ENCODE measurements at places on chromosomes 2 and 18. TPM values are rescaled to one million over a fixed set of nuclear protein-coding genes. Genes with fewer than 3 reads are reported as not detected.

- no peak for DNase-seq
Observed at GRCh38 chr2:239467956-239468490, 67.2 kb upstream of the HDAC4 start.

- no peak for DNase-seq
Observed at GRCh38 chr2:237910576-237911362, 51.3 kb downstream of the RAMP1 start.

GRCh38 chr2:207110715-207111114 is 55.0 kb downstream of the KLF7 start:
- DNase-seq = no peak

DNA sequence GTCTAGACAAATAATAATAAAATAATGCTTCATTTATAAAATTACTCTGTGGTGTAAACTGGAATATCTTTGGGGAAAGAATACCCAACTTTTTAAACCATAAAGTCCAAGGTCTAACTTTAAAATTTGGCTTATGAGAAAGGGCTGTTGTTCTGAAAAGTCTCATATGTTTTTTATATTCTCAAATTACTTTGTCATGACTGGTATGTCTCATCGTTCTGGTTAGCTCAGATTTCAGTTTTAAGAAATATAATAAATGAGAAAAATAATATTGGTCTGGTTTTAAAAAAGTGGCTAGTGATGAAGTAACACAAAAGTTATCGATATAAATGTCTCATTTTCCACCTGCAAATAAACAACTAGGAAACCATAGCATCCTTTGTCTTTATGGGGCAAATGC is 1658.1 kb downstream of the LRP1B start:
- DNase-seq = no peak

Gene ZNF521
- 39.2 TPM for polyA plus RNA-seq

- no peak for DNase-seq
Observed at GRCh38 chr2:10019174-10019573, 24.2 kb upstream of the KLF11 start.

Gene NEB
- 23.5 TPM for polyA plus RNA-seq

DNA sequence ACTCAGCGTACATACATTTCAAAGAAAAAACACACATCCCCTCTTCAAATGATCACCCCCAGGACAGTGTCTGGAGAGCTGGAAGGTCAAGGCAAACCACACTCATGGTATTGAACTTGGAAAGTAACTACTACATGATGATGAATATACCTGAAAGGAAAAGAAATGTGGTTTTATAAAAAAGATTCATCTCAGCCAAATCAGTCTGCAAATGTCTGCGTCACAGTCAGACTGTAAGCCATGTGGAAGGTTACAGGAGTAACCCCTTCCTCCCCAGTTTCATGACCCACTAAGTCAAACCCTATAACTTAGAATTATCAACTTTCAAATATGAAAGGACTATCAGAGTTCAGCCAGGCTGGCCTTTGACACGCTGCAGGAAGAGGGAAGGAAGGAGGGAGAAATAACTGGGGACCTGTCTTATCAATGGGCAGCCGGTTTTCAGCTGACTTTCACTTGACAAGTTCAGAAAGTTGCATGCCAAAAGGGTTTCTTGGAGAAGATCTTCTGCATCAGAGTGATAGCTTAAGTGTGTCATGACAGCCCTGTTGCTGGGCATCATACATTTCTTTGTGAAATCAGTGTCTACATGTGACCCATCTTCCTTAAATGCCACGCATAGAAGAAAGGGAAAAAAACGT is 7.0 kb upstream of the BMP10 start:
- DNase-seq = no peak

Gene ACP1
- 158 TPM for polyA plus RNA-seq

DNA sequence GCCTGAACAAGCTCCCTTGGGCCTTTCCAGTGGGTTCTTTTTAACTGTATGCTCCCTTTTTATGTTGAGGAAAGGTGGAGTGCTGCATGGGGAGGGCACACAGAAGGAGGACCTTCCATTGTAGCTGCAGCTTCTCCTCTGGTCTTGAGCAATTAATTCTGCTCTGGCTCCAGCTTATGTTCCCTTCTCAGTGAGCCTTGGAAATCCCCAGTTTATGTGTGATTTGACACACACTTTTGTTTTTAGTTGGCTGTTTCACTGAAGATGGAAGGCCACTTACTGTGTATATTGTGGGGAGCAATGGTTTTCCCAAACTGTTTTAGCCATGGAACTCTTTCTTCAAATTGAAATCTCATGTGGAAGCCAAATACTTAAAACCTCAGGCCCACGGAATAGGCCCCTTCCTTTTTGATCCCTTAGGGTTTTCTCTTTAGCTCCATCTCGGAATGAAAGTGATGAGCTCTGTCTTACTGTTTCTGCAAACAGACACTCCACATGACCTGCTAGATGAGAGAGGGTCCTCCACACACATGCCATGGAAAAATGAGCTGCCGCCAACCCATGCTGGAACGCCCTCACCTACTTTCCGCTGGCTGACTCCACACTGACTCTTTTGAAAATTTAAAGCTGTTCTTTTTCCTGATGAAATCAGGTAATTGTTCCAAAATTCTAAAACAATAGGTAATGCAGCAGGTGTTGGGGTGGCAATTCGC is 280.9 kb upstream of the SIX2 start:
- no peak for DNase-seq

Gene ITPRIPL1
- polyA plus RNA-seq = 4.7 TPM

DNA sequence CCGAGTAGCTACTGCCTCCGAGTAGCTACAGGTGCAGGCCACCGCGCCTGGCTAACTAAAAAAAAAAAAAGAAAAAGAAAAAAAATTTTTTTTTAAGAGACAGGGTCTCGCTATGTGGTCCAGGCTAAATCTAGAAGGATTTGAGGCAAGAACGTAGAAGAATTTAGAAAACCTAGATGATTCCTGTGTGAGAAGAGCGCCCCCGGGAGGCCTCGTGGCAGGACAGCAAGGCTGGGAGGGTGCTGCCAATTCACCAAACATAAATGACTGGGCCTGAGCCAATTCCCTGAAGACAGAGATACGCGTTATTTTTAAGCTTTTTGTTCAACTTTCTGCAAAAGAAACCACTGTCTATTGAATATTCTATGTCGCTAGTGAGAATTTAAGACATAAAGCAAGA is 90.1 kb upstream of the TGFA start:
- no peak for DNase-seq

Gene RBM44
- polyA plus RNA-seq = 0.70 TPM

DNA sequence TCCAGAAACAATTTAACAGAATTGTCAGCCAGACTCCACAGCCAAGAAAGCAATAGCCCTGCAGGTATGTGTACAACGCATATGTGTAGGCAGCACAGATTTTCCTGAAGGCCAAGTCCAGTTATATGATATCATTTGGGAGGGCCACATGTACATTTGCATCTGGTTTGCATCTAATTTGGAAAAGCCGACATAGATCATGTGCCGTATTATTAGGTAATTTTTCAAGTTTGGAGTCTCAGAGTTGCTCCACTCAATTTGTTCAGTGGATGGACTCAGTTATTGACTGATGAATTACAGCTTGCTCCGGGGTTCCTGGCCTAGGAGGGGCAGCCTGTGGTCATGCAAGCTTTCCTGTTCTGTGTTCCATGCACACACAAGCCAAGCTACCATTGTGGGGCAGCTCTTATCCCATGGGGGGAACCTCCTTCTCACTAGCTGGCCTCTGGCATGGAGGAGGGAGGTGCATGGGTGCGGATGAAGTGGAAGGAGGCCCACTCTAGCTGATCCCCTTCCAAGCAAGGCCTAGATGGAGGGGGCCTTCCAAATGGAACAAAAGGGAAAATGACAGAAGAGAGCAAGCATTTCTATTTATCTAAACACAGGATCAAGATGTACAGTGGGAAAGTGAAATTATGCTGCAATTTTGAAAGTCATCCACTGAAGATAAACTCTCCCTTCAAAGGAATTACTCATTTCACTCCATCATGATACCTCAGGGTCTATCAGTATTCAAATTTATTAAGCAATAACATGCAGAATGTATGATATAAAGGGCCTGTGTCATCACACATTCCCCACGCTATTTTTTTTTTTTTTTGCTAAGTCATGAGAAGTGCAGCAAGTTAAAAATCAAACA is 202.6 kb upstream of the SMAD2 start:
- no peak for DNase-seq

- peak; percentile 20 for DNase-seq
Observed at GRCh38 chr2:207768168-207768865, 1.4 kb downstream of the FZD5 start.

Gene ATG9A
- 46.3 TPM for polyA plus RNA-seq

GRCh38 chr18:73897517-73897916 is 250.1 kb downstream of the FBXO15 start:
- no peak for DNase-seq

- DNase-seq = no peak
Observed at GRCh38 chr2:205882806-205883425, 200.6 kb downstream of the NRP2 start.

GRCh38 chr2:173264603-173265366 is 89.9 kb upstream of the CDCA7 start:
- DNase-seq = peak; percentile 20

DNA sequence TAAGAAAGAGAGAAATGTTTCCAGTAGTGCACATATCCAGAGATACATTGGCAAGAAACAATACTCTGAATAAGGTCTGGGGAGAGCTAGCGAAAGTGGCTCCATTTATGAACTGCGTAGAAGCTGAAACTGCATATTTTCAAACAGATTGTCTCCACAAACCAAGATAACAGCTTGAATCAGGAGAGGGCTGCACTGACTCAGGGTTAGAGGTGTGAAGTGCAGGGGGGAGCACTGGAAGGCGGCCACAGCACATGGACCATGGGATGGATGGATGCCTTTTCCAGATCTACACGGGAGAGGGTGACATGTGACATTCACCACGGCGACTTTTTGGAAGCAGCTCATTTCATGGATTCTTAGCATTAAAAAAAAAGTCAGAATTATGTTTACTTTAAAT is 729.4 kb downstream of the RNF144A start:
- DNase-seq = no peak

GRCh38 chr2:203574824-203575223 is 39.7 kb upstream of the RAPH1 start:
- DNase-seq = no peak

DNA sequence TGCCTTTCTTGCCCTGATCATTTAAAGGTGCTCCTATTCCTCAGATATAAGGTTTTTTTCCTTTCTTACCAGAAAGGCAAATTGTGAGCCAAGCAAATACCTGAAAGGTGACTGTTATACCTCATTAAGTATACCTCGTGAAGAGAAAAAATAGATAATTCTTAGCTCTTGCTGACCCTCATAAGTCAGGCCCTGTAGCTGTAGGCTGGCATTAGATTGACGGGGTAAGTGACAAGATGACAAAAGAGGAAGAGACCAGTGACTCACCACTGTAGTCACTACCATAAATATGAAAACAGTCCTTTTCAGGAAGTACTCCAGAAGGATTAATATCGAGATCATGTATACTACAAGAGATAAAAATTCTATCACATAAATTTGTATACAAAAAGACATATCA is 104.6 kb downstream of the PTPN4 start:
- no peak for DNase-seq

DNA sequence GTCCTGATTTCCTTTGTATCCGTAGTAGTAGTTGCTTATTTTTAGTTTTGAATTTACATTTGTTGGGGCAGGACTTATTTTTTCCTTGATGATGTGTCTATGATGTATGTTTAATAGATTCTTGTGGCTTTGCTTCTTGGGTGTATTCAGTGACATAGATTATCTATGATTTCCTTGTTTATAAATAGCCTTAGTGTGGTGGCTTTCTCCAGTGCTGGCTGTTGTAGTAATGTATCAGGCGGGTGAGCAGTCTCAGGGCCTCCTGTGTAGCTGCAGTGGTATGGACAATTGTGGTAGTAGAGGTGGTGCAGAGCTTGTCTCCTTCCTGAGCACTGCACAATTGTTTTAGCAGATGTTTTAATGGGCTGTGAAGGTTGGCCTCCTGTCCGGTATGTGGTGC is 60.5 kb downstream of the SMCHD1 start:
- DNase-seq = no peak

DNA sequence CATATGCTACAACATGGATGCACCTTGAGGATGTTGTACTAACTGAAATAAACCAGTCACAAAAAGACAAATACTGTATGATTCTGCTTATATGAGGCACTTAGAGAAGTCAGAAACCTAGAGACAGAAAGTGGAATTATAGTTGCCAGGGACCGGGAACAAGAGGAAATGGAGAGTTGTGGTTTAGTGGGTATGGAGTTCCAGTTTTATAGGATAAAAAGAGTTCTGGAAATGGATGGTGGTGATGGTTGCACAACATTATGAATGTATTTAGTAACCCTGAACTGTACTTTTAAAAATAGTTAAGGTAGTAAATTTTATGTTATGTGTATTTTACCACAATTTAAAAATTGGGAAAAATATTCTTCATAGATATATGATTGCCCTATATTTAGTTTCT is 97.7 kb downstream of the DPP4 start:
- no peak for DNase-seq

GRCh38 chr2:237492137-237492890 is 5.3 kb downstream of the MLPH start:
- no peak for DNase-seq

Gene DSC2
- polyA plus RNA-seq = 39.8 TPM

Gene ZBTB7C
- 16.8 TPM for polyA plus RNA-seq

DNA sequence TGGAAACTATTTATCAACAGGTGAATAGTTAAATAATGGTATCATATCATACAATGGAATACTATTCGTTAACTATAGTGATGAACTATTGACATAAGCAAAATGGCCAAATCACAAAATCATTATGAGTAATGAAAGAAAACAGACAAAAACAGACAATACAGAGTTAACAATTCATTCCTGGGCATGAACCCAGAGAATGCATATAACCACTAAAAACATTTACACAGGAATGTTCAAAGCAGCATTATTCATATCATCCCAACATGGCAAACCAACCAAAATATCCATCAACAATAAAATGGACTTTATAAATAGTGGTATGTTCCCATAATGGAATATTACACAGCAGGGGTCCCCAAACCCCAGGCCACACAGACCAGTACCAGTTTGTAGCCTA is 131.2 kb upstream of the CYP1B1 start:
- no peak for DNase-seq

DNA sequence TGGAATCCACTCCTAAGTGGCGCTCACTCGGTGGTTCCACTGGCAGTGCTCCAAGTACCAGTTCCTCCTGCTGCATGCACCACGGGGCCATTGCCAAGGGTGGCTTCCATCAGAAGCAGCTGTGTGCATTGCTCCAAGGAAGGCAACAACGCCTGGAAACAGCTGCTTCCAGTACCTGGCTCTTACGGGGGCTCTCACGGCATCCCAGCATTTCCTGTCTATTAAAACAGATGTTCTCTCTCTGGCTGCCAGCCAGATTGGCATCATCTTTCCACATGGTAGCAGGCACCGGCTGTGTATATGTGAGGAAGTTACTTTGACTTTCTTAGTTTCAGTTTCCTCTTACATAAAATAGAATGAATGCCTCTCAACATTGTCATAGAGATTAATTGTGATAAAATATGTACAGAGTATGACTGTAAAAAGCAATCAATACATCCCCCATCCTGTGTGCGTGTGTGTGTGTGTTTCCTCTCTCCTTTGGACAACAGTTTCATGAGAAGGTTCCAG is 84.9 kb downstream of the CMPK2 start:
- DNase-seq = peak; percentile 86

Gene GLI2
- 13.4 TPM for polyA plus RNA-seq

Gene AGXT
- polyA plus RNA-seq = 0.11 TPM

- DNase-seq = no peak
Observed at GRCh38 chr2:43376523-43377198, 150.3 kb upstream of the ZFP36L2 start.

- DNase-seq = peak; percentile 17
Observed at GRCh38 chr18:35344736-35345459, 678 bp upstream of the ZNF24 start.

Gene HOXD11
- polyA plus RNA-seq = 56.2 TPM
